ENCODE measurements at places on chromosomes 3 and 15.

DNA sequence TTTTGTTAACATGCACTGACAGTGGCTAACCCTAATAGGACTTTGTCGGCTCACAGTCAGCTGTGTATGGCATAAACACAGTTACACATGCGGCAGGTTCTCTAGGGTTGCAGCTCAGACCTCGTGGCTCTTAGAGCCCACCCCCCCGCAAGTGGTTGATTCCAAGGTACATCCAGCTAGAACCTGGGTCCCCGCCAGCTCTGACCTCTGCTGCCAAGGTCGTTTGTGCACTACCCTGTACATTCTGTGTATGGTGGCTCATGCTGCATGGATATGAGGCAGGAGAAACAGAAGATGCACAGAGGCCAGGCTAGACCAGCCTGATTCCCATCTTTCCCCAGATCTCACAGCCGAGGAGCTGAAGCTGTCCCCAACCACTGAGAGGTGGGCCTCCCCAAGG, 25.9 kb downstream of the PRR20G start:
- no peak for DNase-seq

GRCh38 chr15:74444106-74445062, 10.6 kb upstream of the SEMA7A start:
- no peak for DNase-seq

DNA sequence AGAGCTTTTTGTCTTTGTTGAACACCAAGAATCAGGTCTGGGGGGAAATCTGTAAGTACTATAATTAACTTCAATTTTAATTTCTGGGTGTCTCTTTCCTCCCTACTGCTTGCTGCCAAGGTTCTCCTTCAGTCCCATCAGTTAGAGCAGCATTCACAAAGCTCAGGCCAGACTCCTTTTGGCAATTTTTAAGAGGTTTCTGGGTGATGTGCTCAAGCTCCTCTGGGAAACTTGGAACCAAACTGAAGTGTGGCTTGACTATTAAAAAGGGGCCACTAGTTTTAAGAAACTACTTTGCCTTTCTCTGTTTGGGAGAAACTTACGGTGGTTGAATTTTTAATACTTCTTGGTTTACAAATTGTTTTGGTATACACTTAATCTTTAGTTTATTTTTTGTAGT, 227.7 kb upstream of the SOX2 start:
- no peak for DNase-seq

GRCh38 chr15:34188711-34189110, 21.2 kb downstream of the KATNBL1 start:
- no peak for DNase-seq

DNA sequence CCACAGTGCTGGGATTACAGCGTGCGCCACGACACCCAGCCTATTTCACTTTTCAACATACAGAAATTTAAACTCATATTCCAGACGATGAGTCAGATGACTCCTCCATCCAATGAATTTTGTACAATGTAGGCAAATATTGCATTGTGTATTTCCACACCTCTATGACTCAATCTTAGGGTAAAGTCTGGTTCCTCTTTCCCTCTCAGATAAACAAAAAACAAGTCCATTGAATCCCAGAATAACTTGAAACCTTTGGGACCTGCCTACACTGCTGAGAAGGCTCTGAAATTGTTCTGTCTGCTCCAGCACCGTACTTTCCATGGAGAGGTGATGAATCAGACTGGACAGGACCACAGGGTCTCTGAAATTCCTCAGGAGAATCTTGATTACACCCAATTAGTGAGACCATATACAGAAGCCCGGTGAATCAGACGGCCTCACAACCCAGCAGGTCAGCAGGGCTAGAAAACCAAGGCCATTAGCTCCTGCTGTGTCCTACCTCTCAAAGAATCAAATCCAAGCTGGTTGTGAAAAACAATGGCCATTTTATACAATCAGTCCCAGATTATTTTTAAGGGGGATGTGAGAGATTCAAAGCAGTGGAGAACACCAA, 112.6 kb downstream of the ERC2 start:
- no peak for DNase-seq

DNA sequence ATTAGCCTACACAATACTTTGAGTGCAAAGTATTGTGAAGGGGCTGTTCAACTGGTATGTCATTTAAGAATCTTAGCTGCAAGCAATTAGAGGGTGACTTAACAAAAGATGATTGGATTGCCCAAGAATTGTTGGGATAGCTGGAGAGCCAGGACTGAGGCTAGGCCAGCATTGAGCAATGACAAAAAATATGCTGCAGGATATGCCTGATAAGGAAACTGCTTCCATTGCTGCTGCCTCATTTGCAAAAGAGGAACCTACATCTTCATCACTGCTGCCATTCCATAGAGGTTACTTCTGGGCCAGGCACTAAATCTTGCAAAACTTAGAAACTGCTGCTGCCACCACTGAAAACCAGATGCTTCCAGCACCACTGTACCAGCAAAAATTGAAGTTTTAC, 108.0 kb upstream of the TBC1D5 start:
- no peak for DNase-seq

GRCh38 chr15:56339594-56339993, 25.6 kb upstream of the TEX9 start:
- no peak for DNase-seq

DNA sequence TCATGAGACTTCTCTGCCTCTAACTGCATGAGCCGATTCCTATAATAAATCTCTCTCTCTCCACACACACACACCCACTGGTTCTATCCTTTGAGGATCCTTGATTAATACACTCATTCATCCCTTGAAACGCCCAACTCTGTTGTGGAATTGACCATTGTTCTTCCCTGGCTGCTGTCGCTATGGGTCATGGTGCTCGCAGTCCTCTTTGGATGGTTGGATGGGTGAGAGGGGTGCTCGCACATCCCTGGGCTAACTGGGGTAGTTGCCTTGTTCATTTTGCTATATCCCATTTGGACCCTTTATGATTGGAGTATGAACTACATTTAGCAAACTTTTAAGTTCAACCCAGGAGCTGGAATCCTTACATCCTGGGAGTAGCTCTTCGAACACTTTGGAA, 33.9 kb upstream of the MYZAP start:
- DNase-seq = no peak

DNA sequence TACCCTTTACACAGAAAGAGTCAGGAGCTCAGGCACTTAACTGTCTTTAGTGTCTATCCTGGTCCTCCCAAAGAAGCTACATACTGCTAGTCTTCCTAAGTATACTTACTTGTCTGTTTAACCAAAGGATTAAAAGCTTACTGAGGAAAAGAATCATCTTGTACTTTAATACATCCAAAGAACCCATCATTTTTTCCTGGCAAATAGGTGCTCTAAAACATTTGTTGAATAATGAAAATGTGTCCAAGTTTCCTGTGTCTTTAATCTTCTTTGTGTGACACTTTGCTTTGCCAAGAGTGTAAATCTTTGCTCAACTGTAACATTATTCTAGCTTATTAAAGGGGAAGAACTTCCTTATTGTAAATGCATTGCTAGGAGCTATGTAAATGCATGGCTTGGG, 519.2 kb downstream of the OTOL1 start:
- DNase-seq = no peak

- no peak for DNase-seq
Observed at GRCh38 chr3:130430266-130430665, 84.8 kb downstream of the COL6A5 start.

DNA sequence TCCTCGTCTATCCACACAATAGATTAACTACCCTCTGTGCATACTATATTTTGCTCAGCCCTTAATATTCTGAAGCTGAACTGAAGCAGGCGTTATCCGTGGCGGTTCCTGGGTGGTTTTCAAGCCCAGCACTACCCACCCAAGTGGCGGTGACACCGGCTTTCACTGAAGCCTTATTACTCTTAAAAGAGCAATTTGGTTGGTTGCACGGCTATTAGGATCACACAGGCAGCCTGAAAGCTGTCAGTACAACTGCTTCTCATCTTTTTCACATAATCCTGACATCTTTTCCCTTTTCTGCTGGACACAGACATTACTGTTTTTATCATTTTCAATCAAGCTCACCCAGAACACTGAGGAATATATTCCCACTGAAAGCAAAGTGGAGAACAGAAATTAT, 525.3 kb upstream of the ZNF717 start:
- peak; percentile 58 for DNase-seq

GRCh38 chr15:70632491-70633102, 130.8 kb downstream of the UACA start:
- DNase-seq = no peak

- no peak for DNase-seq
Observed at GRCh38 chr3:189493271-189493670, 137.9 kb upstream of the TP63 start.

DNA sequence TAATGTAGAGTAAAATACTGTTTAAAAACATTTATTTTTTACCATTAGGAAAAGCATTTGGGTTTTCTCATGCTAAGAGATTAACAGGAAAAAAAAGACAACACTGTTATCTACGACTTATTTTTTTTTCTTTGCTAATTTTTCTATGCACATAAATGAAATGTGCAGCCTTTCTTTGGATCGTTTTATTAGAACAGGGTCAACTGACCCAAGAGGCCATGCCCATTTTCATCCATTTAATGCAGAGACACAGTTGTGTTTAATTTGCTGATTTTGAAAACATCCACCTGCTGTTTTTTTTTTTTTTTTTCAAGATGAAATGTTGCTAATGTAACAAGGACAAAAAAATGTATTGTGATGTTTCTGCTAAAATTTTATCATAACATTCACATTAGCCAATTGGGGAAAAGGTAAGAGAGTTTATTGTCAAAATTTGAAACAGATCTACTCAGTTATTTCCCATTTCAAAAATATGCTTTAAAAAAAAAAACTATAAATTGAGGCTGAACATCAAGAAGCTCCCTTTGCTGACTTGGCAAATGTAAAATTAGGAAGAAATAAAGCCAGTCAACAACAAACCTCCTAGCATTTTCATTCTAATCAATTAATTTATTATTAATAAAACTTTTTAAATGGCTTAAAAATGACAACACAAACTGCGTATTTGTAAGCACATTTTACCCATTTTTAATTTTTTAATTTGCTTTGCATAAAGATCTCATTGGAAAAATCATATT, 485.2 kb downstream of the ROBO2 start:
- DNase-seq = no peak

GRCh38 chr3:71241981-71242560, 341.5 kb downstream of the FOXP1 start:
- no peak for DNase-seq

DNA sequence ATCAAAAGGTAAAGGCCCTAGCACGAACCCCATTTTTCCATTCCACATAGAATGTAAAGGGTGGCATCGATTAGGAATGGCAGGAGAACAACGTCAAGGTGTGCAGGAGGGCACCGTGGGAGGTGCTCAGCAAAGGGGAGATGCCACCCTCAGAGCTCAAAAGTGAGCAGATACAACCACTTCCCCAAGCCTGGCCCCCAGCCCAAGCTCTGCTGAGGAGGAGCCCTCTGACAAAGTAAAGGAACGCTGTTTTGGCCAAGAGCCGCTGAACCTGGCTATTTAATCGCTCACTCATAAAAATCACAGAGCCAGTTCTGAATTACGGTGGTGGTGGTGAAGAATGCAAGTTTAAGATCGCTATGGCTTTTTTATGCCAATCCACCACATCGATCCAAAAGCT, 12.4 kb downstream of the GNB5 start:
- no peak for DNase-seq

DNA sequence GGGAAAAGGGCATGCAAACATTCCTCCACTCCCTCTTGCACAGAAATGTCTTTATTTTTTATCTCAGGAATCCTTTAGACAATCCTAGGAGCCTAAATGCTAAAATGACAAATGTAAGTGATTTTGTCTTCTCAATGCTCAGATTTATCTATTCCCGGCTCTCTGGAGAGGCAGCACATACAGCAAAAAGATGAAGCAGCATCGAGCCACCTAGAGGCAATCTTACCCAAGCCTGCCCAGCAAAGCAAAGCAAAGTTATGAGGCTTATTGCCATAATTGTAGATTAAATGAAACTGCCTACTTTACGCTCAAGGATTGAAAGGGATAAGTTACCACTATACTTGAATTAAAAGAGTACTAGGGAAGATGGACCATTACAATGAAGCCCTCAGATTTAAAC, 750.4 kb upstream of the NR2F2 start:
- no peak for DNase-seq

DNA sequence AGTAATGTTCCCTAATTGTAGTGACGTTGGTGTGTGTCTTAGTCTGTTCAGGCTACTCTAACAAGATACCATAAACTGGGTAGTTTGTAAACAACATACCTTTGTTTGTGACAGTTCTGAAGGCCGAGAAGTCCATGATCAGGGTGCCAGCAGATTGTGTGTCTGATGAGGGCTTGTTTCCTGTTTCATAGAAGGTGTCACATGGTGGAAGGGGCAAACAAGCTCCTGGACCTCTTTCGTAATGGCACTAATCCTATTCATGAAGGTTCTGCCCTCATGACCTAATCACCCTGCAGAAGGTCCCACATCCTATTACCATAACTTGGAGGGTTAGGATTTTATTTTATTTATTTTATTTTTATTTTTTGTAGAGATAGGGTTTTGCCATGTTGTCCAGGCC, 11.1 kb downstream of the ATXN7 start:
- DNase-seq = no peak

DNA sequence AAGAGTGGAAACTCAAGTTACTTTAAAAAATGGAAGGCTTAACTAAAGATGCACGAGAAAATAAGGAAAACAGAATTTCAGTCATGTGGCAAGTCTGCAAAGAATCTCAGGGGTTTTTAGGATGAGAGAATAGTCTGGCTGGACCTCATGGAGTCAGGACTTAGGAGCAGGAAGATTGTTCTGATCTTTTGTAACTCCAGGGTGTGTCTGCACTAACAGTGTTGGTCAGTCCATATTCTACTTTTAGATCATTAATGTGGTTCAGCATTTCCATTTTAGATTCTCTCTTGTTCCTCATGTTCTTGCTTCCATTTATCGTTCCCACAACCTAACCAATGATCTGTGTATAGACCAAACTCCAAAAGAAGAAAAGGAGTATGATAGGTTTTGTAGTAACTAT, 15.3 kb downstream of the TMEM108 start:
- DNase-seq = no peak

- no peak for DNase-seq
Observed at GRCh38 chr15:77035999-77036471, 34.9 kb downstream of the TSPAN3 start.

GRCh38 chr15:101538996-101539395, 49.5 kb upstream of the PCSK6 start:
- DNase-seq = no peak

All from SJCRH30 (cell line).